ENCODE measurements at places on chromosomes 4 and X.

DNA sequence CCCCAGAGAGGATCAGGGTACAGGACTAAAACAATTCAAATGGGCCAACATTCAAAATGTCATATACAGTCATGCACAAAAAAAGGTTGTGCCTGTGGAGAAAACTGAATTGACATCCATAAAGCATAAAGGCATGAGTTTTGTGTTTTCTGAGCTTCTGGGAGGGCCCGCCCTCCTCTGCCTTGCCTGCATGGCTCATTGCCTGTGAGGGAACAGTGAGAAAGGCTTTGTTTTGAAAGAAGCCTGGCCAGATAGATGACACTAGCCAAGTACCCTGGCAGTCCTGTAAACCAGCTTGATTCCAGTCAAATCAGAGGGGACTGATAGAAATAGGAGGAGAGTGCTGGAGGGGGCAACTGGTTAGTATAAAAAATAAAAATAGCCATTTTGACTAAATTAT, 194.3 kb downstream of the KIT start:
- no peak for DNase-seq

GRCh38 chrX:47634871-47635575, 5.3 kb upstream of the CFP start:
- no peak for DNase-seq

DNA sequence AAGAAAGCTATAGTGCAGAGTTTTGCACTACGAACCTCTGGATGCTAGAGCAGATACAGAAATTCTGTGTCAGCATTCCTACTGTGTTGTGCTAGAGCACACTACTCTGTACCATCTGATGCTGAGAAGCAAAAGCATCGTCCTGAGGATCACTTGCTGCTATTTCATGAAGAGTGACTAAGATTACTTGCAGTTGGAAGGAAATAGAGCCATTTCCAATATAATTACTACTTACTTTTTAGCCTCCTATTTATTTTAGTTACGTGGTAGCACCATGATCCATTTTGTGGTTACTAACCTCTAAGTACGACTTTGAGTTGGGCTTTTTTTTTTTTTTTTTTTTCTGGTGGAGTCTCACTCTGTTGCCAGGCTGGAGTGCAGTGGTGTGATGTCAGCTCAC, 226.7 kb downstream of the PALLD start:
- DNase-seq: no peak

DNA sequence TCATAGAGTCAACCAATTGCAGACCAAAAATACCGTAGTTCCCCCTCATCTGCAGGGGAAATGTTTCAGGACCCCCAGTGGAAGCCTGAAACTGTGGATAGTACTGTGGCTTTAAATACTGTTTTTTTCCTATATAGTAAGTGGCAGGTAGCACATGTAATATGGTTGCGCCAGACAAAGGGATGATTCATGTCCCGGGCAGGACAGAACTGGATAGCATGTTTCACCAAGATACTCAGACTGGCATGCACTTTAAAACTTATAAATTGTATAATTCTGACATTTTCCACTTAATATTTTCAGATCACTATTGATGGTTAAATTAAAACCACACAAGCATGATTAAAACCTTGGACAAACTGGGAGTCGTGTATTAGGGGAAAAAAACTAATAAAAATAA, 276.3 kb upstream of the AGA start:
- no peak for DNase-seq

DNA sequence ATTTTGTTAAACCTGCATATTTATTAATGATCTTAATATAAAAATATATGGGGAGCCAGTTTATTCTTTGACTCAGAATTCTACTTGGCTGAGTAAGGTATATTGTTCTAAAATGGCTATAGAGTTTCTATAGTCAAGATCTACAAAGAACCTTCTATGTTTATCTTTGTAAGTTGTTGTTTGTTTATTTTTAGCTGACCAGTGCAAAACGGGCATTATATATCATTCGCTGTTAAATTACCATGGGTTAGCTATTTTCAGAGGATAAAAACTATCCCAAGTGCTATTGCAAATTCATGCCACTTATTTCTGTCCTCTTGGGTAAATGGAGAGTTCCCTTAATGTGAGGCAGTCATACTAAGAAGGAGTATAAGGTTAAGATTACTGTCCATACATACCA, 5.3 kb upstream of the SPOCK3 start:
- no peak for DNase-seq

DNA sequence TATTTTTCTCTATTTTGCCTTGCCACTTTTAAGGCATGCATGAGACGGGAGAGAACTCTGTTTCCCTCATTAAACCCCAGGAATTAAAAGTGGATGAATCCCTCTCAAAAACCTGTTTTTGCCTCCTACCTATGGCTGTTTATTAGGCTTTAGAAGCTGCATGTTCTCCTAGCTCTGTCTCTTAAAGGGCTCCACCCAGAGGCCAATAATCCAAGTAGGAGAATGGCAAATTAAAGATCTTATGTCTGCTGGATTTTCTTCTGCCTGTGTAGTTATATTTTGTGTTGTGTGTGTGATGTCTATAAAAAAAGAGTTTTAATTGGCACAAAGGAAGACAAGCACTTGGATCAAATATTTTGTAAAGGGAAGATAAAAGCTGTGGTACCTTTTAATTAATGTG, 32.4 kb downstream of the MAGEC1 start:
- no peak for DNase-seq

GRCh38 chrX:574830-575229, 55.8 kb upstream of the SHOX start:
- no peak for DNase-seq

DNA sequence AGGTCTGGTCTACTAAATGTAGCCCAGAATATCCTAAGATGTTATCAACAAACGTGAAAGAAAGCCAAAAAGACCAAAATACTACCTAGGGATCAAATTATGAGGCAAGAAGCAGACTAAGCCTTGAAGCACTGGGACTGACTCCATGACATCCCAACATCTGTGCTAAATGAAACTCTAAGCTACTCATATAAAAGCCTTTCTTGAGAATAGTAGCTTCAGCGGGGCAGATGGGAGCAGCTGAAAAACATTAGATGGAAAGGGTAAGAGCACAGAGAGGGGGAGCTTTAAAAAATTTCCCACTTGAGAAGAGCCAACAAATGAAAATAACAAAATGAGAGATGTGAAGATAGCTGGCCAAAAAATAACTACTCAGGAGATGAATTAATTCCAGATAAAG, 81.7 kb downstream of the MAD2L1 start:
- DNase-seq: no peak

- DNase-seq: no peak
These were observed 1826.6 kb upstream of the AGA start for GRCh38 chr4:179268791-179269190.

- DNase-seq: no peak
These were observed 815.1 kb upstream of the POU3F4 start for GRCh38 chrX:82692991-82693390.

GRCh38 chr4:25792200-25792791, 70.5 kb downstream of the SEL1L3 start:
- no peak for DNase-seq

DNA sequence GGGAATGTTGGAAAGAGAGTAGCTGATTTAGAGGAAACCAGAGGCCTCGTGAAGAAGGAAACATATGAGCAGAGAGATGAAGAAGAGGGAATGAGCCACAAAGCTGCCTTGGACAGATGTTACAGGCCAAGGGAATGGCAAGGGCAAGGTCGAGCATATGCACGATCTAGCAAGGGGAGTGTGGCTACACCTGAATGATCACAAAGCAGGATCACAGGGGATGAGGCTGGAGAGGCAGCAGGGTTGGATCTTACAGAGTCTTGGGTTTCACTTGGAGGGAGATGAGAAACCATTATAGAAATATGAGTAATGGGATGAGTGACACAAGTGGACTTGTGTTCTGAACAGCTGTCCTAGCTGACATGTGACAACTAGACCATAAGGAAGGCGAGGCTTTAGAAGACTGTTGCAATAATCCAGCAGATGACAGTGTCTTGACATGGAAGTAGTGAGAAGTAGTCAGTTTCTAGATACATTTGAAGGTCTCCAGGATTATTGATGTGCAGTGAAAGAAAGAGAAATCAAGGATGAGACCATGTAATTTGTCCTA, 58.7 kb downstream of the RASGEF1B start:
- DNase-seq: no peak

GRCh38 chr4:71833232-71833900, 49.5 kb upstream of the GC start:
- DNase-seq: no peak

DNA sequence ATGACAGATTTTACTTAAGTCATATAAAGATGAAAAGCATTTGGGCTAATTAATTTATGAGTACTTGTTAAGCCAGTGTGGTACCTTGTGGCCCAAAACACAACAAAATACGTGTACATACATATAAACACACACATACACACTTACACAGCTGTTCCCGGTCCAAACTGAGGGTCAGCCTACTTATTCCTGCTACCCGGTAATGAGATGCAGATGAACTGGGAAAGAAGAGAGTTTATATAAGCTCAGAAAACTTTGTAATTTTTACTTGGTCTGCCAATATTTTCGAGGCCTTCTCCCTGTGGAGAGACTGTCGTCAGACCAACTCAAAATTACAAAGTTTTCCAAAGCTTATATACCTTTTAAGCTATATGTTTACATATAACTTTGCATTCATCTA, 25.8 kb upstream of the PBDC1 start:
- no peak for DNase-seq

- DNase-seq: no peak
These were observed 1.5 kb upstream of the IL21 start for GRCh38 chr4:122622400-122622799.

DNA sequence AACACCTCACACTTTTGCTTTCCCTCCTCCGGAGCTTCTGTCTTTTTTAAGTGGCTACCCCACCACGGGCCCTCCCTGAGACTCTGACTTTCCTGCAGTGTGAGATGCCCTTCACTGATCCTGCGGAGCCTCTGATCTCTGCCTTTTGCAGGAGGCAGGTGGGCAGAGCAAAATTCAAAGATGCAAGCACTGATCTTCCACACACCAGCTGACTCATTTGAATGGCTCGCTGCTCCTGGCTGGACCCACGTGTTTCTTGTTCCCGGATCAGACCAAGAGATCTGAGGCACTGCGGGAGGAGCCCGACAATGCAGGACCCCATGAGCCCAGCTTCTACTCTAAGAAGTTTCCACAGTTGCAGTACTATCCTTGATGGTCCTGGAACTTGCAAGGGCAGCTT, 1607.9 kb upstream of the TENM3 start:
- DNase-seq: no peak

GRCh38 chr4:163171590-163171989, 4.9 kb upstream of the NAF1 start:
- DNase-seq: no peak

GRCh38 chrX:1358793-1359476, 22.4 kb downstream of the IL3RA start:
- no peak for DNase-seq

DNA sequence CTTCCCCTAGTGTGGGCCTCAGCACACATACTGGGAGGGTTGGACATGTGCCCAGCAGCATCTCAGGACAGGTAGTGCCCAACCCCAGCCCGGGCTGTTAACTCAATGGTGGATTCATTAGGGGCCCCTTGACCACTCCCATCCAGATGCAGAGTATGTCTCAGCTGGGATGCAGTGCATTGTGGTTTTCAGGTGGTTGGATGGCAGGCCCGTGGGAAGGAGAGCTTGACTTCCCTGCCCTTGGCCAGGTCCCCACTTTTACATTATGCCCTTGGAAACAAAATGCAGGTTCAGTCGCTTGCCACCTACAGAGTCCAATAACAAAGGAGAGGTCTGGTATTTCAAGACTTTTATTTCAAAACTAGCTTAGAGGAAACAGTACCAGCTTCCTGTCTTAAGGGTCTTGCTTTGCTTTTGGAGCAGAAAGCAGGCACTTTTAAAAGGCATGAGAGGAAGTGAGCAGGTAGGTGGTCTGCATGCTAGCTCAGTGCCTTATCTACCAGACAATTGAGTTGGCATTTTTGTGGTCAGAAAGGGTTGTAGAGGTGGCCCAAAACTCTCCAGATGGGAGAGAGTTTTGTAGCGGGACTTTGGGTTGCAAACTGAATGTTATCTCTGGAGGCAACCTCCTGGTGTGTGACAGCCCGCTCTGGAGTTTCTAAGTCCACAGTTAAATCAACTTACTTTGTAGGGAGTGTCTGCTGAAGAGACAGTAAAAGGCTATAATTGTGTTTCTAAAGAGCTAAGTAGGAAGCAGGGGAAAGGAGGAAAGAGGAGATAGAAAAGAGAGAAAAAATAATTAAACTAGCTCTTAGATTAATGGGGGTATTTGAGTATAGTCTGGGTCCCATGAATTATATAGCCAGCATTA, 171.0 kb downstream of the GALNTL6 start:
- no peak for DNase-seq

- no peak for DNase-seq
These were observed 85.5 kb downstream of the BMPR1B start for GRCh38 chr4:94843216-94843615.

- DNase-seq: no peak
These were observed 207.3 kb upstream of the CLNK start for GRCh38 chr4:10891866-10892265.

- no peak for DNase-seq
These were observed 160.4 kb upstream of the GPR101 start for GRCh38 chrX:137194164-137194563.

DNA sequence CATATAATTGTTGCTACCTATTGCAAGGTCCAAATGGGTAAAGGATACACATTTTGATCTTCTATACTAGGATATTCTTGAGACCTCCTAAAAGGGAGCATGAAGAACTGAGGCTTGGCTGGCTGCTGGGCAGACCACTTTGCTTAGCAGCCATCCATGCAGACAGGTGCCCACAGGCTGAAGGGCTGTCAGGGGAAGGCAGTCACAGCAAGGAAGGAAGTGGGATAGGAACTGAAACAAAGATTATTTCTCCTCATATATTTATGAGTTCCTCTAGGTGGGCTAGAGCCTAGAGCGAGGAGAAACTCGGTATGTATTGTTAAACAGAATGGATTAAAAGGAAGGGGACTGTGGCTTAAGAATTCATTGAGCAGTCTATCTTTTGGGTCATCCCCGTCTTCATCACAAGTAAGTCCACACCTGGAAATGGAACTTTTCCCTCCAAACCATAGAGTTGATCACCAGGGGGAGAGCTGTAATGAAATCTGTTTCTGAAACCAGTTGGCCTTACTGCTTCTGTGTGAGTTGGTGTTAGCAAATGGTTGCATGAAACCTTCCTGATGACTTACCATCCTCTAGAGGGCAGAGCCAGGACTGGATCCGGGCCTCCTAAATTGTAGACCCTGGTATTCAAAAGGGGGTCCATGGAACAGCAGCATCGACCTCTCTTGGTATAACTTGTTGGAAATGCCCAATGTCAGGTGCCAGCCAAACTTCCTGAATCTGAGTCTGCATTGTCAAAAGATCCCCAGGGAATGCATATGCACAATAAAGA, 42.3 kb downstream of the AFF2 start:
- DNase-seq: no peak

Measured in GM12892 (cell line).